ENCODE measurements at places on chromosomes 1 and 21.

DNA sequence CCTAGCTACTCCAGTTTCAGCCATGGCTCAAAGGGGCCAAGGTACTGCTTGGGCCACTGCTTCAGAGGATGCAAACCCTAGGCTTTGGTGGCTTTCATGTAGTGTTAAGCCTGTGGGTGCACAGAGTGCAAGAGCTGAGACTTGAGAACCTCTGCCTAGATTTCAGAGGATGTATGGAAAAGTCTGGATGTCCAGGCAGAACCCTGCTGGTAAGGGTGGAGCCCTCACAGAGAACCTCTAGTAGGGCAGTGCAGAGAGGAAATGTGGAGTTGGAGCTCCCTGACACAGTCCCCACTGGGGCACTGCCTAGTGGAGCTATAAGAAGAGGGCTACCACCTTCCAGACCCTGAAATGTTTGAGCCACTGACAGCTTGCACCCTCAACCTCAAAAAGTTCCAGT, 16.2 kb downstream of the RIIAD1 start:
- no peak for DNase-seq

DNA sequence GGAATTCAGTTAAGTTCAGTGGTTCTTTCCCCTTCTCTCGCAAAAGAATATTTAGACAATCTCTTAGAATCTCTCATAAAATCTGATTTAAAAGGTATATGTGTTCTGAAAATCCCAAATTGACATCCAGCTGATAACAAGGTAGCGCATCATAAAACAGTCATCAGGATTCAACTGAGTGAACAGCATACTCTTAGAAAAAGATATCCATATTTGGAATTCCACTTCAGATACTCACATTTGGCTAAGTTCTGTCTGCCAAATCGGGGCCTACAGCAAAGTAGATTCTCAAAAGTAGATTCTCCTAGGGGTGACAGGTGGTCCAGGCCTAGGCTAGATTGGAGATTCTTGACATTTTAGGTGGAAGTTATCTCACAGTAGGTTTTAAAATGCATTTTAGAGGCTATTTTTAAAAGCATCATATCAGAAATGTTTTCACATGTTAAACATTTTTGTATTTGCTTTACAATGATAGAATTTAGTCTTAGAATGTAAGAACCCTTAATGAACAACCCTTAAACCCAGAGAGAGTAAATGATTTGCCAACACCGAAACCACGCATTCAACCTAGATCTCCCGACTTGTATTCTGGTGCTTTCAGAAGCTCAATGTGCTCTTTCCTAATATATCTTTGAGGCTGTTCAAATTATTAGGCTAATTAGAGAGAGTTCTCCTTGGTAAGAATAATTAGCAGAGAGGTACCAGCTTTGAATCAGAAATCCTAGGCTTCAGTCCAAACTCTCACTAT, 318.9 kb downstream of the LMO4 start:
- no peak for DNase-seq

- no peak for DNase-seq
These were observed 68.1 kb upstream of the DNAH14 start for GRCh38 chr1:224861339-224861716.

GRCh38 chr1:48611841-48612240, 139.8 kb upstream of the SPATA6 start:
- no peak for DNase-seq

GRCh38 chr1:47859092-47859743, 138.0 kb downstream of the TRABD2B start:
- DNase-seq: no peak

- DNase-seq: no peak
These were observed 226.7 kb downstream of the KCNT2 start for GRCh38 chr1:196381544-196381943.
